Neural progenitor cell (in vitro differentiated cells): ENCODE measurements at places on chromosomes 2 and 18.

DNA sequence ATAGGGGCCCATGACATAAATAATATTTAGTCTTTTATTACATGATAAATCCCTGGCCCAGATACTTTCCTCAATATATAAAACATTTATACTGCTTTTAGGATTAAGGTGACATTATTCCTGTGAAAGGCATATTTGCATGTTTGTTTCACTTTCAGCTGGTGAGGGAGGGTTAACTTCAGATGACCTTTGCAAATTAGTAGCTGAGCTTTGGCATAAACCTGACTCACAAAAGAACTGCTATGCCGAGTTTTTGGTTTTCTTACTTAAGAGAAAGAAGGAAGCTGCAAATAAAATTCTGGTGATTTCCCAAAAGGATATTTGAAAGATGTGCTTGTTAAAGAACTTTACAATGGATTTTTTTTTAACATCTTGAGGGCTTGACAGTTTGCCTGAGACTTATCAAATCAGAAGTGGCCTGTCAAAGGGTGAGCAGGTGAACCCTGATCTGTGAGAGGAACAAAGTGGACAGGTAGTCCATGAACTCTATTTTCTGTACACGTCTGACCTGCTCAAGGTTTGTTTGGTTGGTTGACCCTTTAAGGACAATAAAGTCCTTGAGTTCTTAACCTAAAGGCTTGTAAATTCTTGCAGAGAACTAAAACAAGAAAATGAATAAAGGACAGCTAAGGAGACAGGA is 93.5 kb downstream of the FAM124B start:
- no peak for DNase-seq

GRCh38 chr2:178692845-178693244 is 114.4 kb downstream of the TTN start:
- DNase-seq: no peak

DNA sequence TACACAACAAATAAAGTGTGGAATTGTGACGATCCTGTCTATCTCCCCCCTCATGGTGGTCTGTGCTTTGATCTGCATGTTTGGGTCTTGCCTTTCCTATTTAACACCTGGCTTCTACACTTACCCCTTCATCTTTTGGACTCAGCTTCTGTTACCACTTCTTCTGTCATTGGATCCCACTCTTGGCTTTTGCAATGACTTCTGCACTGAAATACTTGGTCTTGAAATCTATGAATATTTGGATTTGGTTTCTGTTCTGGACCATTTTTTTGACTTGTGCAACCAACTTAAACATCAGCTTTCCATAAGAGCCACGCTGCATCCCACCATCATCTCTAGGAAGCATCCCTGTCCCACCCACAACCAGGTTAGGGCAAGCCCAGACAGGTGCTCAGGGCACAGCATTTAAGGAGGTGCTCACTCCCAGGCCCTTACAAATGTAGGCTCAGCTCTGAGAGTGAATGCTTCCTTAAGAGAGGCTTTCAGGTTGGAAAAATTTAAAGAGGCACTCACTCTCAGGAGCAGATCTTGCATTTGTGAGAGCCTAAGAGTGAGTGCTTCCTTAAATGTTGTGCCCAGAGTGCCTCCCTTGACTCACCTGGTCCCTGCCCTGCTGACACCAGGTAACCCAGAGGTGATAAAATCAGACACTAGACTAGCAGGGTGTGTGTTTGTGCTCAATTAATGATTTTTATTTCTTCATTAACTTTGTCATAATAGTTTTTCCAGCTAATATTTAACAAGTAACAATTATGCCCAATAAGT is 124.5 kb upstream of the SH3BP4 start:
- no peak for DNase-seq

DNA sequence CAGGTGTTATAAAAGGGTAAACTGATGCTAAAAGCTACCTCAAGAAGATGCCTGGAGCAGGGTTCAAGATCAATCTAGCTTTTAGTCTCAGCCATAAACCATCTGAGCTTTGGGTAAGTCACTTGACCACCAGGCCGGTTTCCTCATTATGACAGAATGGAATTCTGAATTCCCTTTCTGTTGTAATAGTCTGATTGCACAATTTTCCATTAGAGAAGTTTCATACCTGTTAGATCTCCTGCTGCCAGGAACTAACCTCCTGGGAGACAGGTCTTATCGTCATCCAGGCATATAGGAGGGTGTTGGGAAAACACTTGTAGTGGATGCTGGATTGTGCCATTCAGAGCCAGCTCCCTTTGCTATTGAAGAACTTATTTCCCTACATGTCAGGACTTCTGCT is 272.5 kb downstream of the TDRD15 start:
- DNase-seq: no peak

- no peak for DNase-seq
Observed at GRCh38 chr18:36066686-36067054, 689 bp downstream of the RPRD1A start.

- no peak for DNase-seq
Observed at GRCh38 chr2:128981353-128981752, 662.7 kb upstream of the HS6ST1 start.

GRCh38 chr18:56168049-56168781 is 470.2 kb downstream of the TXNL1 start:
- peak; percentile 29 for DNase-seq

- no peak for DNase-seq
Observed at GRCh38 chr2:239916205-239917124, 108.7 kb downstream of the NDUFA10 start.

- DNase-seq: no peak
Observed at GRCh38 chr2:217834744-217835513, 167.9 kb downstream of the TNS1 start.
